ENCODE measurements at places on chromosomes 12 and 14. TPM values are rescaled to one million over a fixed set of nuclear protein-coding genes. Genes with fewer than 3 reads are reported as not detected.
A peak's percentile ranks its signal among the peaks of the same experiment; 100 is the strongest.

GRCh38 chr12:57181072-57181471, 33.7 kb upstream of the LRP1-AS start:
- no peak for DNase-seq
- H3K4me3 ChIP-seq = no peak overlapping the region
- peaks cover 98% of the 10 kb centered on the region for H3K36me3 ChIP-seq
- no peak overlapping the region for H3K27ac ChIP-seq

GRCh38 chr14:99270458-99271220, 1.4 kb downstream of the BCL11B start:
- DNase-seq = no peak
- H3K4me3 ChIP-seq = peak overlapping the region; percentile 54
- H3K27ac ChIP-seq = peak overlapping the region; percentile 36
- H3K36me3 ChIP-seq = no peaks in the 10 kb centered on the region
- H3K27me3 ChIP-seq = peaks cover 92% of the 10 kb centered on the region

Gene SYNDIG1L
- total RNA-seq = 1.6 TPM

- peaks cover 61% of the 10 kb centered on the region for H3K4me1 ChIP-seq
- no peaks in the 10 kb centered on the region for H3K27me3 ChIP-seq
- peak overlapping the region; percentile 31 for H3K27ac ChIP-seq
- no peak for DNase-seq
These were observed 4.9 kb upstream of the CRIP2 start for GRCh38 chr14:105469456-105470349.

DNA sequence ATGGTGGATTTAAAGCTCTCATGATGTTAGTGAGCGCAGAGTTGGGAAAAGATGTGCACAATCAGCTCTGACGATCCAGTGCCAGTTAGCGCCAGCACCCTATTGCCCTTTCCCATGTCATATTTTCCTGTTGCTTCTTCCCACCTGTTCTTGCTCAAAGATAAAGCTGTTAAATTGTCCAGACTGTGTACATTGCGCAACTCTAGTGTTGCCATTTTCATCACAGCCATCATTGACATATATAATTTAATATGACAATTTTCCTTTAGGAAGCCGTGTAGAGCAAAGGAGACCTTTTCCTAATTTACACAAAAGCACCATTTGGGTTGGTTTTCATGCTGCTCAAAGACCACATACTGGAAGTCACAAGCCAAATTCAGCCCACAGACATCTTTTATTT, 5.7 kb upstream of the C12orf42 start:
- no peak overlapping the region for H3K4me3 ChIP-seq
- DNase-seq = no peak
- H3K4me1 ChIP-seq = no peaks in the 10 kb centered on the region
- no peaks in the 10 kb centered on the region for H3K36me3 ChIP-seq
- H3K27ac ChIP-seq = no peak overlapping the region

Gene EML5
- 2.4 TPM for total RNA-seq

DNA sequence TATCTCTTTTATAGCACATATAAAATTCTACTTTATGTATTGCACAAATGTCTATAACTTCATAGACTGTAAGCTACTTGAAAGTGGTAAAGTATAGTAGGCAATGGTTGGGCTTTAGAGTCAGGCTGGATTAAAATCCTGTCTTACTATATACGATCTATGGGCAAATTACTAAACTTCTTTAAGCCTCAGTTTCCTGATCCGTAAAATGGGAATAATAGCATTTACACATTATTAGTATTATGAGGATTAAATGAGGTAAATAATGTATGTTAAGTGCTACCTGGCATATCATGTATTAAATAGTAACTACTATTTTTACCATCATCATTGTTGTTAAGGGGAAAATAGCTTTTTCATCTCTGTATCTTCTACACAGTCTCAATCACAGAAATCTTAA, 14.4 kb downstream of the POLE2 start:
- H3K4me1 ChIP-seq = no peaks in the 10 kb centered on the region
- H3K27me3 ChIP-seq = no peaks in the 10 kb centered on the region
- H3K36me3 ChIP-seq = no peaks in the 10 kb centered on the region
- DNase-seq = no peak

DNA sequence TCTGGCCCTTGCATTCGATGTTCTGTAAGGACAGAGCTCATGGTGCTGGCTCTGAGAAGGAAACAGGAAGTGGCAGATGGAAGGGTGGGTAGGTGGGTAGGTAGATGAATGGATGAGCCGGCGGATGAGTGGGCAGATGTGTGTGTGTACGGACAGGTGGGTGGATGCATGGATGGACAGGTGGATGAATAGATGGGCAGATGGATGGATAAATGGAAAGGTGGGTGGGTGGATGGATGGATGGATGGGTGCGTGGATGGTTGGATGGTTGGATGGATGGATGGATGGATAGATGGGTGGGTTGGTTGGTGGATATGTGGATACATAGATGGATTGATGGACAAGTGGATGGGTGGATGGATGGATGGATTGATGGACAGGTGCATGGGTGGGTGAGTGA, 27.6 kb upstream of the PPP1R13B start:
- H3K27me3 ChIP-seq = no peaks in the 10 kb centered on the region
- no peaks in the 10 kb centered on the region for H3K36me3 ChIP-seq
- no peak overlapping the region for H3K4me3 ChIP-seq
- no peak for DNase-seq
- no peak overlapping the region for H3K27ac ChIP-seq
- peaks cover 43% of the 10 kb centered on the region for H3K4me1 ChIP-seq

GRCh38 chr14:90553298-90553920, 156.6 kb downstream of the CALM1 start:
- no peak overlapping the region for H3K4me3 ChIP-seq
- DNase-seq = no peak
- H3K36me3 ChIP-seq = no peaks in the 10 kb centered on the region
- H3K27me3 ChIP-seq = no peaks in the 10 kb centered on the region
- no peaks in the 10 kb centered on the region for H3K4me1 ChIP-seq

- no peak overlapping the region for H3K4me3 ChIP-seq
- H3K4me1 ChIP-seq = peaks cover 8% of the 10 kb centered on the region
- no peaks in the 10 kb centered on the region for H3K36me3 ChIP-seq
- no peak for DNase-seq
- H3K27me3 ChIP-seq = peaks cover 13% of the 10 kb centered on the region
- no peak overlapping the region for H3K27ac ChIP-seq
These were observed 4.0 kb upstream of the CNTN1 start for GRCh38 chr12:40688085-40688725.

DNA sequence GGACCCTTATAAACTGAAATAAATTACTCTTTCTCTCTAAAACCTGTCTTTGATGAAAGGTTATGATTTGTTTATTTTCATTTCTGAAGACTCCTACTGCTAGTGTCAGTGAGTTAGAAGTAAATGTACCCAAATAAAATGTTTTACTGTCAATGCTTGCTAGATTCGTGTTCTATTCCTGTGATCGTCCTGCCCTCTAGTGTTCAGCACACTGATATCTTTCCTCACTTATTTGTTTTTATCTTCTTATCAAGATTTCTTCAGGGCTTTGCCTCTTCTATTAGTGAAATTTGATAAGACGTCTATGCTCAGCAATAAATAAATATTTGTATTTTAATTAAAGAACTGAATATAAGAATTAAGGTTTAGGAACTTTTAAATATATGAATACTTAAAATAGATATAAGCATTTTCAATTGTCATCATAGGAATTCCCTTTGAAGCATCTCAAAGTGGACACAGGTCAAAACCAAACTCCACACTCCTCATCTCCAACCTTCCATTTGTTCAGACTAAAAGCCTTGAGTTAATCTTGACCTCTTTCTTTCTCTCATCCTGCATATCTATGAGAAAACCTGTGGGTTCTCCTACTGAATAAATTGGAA, 75.8 kb downstream of the C12orf50 start:
- H3K4me1 ChIP-seq = no peaks in the 10 kb centered on the region
- no peak for DNase-seq
- H3K4me3 ChIP-seq = no peak overlapping the region

DNA sequence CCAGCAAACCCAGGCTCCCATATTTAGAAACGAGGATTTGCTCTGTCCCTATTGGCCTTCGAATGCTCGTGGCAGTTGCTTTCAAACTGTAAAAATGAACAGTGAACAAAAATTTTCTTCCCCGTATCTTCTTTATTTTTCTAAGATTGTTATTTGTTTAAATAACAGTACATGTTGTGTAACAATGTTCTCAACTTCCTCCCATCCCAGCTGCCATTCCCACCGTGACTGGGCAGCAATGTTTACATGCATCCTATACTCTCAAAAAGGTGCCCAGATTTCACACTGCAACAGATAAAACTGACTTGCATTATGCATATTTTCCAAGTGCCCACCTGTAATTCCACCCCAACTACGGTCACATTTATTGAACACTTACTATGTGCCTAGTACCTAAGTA, 12.8 kb downstream of the VCPKMT start:
- H3K27me3 ChIP-seq = no peaks in the 10 kb centered on the region
- no peak overlapping the region for H3K27ac ChIP-seq
- no peaks in the 10 kb centered on the region for H3K4me1 ChIP-seq
- no peak overlapping the region for H3K4me3 ChIP-seq
- no peak for DNase-seq

- no peak for DNase-seq
- no peak overlapping the region for H3K27ac ChIP-seq
- H3K36me3 ChIP-seq = no peaks in the 10 kb centered on the region
- H3K4me3 ChIP-seq = no peak overlapping the region
- no peaks in the 10 kb centered on the region for H3K4me1 ChIP-seq
These were observed 447.5 kb downstream of the AACS start for GRCh38 chr12:125512541-125513298.

Gene TMEM30B
- total RNA-seq = 20.3 TPM

DNA sequence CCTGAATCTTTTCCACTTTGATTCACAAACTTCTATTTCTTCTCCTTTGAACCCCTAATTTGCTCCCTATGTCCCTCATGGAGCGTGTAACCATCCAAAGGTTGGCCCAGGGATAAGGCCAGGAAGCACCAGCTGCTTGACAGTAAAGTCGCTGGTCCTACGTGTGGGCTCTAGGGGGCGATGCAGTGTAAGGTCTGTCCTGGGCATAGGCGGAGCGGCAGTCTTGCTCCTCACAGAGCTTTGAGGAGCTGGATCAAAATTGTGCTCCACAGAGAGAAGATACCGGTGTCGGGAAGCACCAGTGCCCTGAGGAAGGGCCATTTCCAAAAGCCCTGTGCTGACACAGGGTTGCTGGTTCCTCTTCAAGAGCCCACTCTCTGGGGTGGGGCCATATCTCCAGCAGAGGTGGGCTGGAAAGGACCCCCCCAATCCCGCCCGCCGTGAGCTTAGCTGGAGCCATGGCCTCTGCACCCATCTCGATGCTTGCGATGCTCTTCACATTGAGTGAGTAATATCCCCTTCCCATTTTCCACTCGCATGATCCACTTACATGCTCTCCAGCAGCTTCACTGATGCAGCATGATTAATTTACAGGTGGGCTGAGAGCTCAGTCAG, 49.9 kb upstream of the OR4E1 start:
- no peak overlapping the region for H3K4me3 ChIP-seq
- no peaks in the 10 kb centered on the region for H3K4me1 ChIP-seq
- no peak overlapping the region for H3K27ac ChIP-seq

Gene LRRC23
- total RNA-seq = 26.6 TPM

- no peak overlapping the region for H3K4me3 ChIP-seq
- H3K27me3 ChIP-seq = no peaks in the 10 kb centered on the region
- no peaks in the 10 kb centered on the region for H3K36me3 ChIP-seq
- H3K4me1 ChIP-seq = no peaks in the 10 kb centered on the region
These were observed 17.0 kb downstream of the CEP128 start for GRCh38 chr14:80924365-80925103.

Gene KRT82
- total RNA-seq = not detected

DNA sequence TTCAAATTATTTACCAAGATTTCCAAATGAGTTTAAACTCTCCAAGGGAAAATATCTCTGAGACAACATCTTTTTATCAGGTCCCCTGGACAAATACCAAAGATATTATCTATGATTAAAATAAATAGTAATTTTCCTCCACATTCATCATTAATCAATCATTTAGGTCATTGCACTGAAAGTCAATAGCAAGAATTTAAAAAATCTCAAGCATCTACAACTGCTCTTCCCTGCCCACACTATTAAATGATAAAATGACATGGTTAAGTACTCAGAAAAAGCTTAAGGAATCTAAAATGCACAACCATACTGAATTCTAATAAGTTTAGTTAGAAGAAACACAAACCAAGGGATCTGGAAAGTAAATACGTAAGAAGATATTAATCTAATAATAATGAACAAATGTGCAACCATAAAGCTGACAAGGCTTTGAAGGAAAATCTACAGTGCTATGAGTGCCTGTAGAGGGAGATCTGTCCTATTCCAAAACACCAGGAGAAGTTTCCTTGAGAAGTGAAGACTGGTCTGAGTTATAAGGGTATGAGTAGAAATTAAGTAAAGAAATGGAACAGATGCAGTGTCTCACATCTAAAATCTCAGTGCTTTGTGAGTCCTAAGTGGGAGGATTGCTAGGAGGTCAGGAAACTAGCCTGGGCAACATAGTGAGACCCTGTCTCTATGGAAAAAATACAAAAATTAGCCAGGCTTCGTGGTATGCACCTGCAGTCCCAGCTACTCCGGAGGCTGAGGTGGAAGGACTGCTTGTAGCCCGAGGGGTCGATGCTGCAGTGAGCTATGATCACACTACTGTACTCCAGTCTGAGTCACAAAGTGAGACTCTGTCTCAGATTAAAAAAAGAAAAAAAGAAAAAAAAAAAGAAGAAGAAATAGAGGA, 19.2 kb downstream of the INTS13 start:
- DNase-seq = no peak
- H3K36me3 ChIP-seq = peaks cover 51% of the 10 kb centered on the region
- H3K27ac ChIP-seq = no peak overlapping the region

Gene TEX22
- 3.8 TPM for total RNA-seq

DNA sequence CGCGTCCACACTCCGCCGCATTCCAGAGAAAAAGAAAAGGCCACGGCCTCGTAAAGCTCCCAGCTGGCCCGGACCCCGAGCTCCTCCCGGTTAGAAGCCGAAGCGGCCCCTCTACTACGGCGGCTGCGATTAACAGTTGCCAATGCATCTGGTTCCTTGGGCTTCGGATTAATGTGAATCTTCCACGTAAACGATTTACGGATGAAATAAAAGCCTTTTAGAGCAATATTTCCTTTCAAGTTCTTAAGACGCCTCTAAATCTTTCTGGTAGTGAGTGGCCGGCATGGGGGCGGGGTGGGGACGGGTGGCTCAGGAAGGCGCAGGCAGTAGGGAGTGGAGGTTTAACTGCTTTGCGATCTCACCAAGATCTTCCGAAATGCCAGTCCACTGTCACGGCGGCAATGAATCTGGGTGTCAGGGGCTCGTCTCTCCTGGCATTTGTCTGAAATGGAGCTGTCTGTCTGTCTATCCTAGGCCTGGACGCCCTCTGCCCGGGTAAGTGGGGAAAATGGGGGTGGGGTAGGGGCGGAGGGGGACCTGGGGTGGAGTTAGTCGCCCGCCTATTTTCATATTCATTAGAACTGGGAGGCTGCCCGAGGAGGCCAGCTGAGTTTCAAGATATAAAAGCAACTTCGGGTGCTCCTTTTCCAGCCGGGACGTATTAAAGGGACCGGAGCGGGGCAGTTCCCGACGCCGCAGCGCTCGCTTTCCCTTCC, 413 bp upstream of the ALX1 start:
- no peak overlapping the region for H3K27ac ChIP-seq
- peaks cover 11% of the 10 kb centered on the region for H3K4me1 ChIP-seq
- peak; percentile 29 for DNase-seq
- H3K36me3 ChIP-seq = no peaks in the 10 kb centered on the region
- peaks cover 94% of the 10 kb centered on the region for H3K27me3 ChIP-seq

GRCh38 chr14:73140811-73141323, 4.6 kb downstream of the PSEN1 start:
- H3K27me3 ChIP-seq = no peaks in the 10 kb centered on the region
- H3K36me3 ChIP-seq = no peaks in the 10 kb centered on the region
- no peak overlapping the region for H3K4me3 ChIP-seq

- DNase-seq = no peak
- no peak overlapping the region for H3K27ac ChIP-seq
- H3K36me3 ChIP-seq = no peaks in the 10 kb centered on the region
These were observed 211.4 kb upstream of the OR4E1 start for GRCh38 chr14:21884995-21885394.
